ENCODE measurements at places on chromosomes 6 and 20. TPM values are rescaled to one million over a fixed set of nuclear protein-coding genes. Genes with fewer than 3 reads are reported as not detected.

Gene RNF39
- total RNA-seq = not detected

Gene BPIFB4
- total RNA-seq = not detected

Gene WFDC12
- total RNA-seq = not detected

Gene ARHGAP18
- 7.9 TPM for total RNA-seq

Gene OVOL2
- not detected for total RNA-seq

Gene FAM209B
- 0.35 TPM for total RNA-seq

Gene ADGRF5
- 41.1 TPM for total RNA-seq
